Stimulated activated CD4-positive, alpha-beta T cell treated with anti-CD3 and anti-CD28 coated beads, Interleukin-1b, Interleukin-23, amount 100 ng/mL, for 48 hours (primary cell): ENCODE measurements at places on chromosomes 16 and 17.

- peak; percentile 67 for DNase-seq
Measured at GRCh38 chr17:39197380-39198185, at the start of gene CACNB1. Gene CACNB1 (minus strand): TSS chr17:39197669. CDS start chr17:39197495, 174 bp downstream.

DNA sequence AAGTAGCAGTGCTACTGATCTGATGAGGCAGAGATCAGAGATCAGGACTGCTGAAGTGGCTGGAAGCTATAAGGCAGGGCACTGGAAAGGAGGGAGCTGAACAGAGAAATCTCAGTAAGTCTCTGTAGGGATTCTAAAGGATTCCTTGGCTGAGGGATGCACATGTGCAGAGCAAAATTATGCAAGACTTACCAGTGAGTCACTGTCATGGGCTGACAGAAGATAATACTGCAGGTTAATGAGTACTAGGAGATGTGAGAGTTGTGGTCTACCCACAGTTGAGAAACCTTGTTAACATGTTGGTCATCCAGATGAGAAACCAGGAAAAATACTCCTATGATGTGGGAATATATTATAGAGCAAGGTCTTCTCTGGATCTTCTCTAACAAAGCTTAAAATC lies 378.1 kb downstream of the HAPSTR1 start:
- DNase-seq = no peak

DNA sequence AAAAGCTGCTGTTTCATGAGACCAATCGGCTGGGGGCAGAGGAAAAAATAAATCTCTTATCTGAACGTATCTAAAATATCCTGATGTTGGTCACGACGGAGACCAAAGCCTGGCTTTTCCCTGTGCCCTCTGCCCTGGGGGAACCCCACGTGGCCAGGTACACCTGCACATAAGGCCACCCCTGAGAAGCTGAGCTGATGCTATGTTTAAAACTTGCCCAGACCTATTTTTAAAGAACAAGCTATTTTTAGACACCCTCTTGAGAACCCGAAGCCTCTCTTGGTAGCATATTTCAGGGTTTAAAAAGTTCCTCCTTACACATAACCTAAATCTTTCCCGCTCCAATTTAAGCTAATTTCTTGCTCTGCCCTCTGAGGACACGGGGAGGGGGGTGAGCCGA lies 210.4 kb downstream of the GSG1L start:
- DNase-seq = no peak

DNA sequence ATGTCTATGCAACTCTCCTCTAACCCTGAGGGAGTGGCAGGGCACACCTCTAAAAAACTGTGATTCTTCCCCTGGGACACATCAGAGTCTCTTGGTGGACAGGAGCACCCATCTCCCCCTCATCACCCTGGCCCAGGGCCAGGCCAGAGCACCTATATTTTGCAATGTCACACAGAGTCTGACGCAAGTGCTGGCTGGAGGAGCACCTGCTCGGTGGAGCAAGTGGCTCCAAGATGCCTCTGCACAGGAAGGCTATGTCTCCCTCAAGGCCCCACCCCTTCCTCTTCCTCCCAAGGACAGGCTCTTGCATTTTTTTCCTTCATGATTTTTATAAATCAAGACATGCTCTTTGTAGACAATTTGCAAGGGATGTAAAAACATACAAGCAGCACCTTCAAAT lies 13.3 kb downstream of the SNN start:
- no peak for DNase-seq

GRCh38 chr17:16569358-16569712 lies 331 bp upstream of the ZNF287 start:
- DNase-seq = no peak

GRCh38 chr17:27755706-27756466 lies 44.4 kb downstream of the NOS2 start:
- no peak for DNase-seq

DNA sequence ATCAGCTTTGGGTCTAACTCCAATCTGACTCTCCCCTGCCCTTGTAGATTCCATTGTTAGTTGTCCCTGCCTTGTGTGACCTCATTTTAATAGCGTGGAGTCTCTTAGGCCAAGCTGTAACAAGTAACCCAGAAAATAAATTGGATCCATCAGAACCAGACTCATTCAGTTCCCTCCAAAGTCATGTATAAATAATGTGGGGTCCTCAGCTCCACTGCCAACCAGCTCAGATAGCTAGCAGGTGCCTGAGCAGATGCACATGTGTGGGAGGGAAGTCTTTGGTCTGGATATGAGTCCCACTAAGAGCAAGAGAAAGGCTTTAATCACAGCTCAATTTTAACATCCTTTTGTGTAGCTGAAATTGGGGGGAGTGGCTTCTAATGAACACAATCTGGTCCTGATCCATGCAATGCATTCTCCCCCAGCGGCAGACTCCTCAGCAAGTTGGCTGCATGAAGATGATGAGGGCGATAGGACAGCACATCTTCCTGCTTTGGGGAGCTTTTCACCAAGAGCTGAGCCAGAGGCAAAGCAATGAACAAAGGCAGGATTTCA lies 151.6 kb downstream of the ABCC12 start:
- DNase-seq = no peak

DNA sequence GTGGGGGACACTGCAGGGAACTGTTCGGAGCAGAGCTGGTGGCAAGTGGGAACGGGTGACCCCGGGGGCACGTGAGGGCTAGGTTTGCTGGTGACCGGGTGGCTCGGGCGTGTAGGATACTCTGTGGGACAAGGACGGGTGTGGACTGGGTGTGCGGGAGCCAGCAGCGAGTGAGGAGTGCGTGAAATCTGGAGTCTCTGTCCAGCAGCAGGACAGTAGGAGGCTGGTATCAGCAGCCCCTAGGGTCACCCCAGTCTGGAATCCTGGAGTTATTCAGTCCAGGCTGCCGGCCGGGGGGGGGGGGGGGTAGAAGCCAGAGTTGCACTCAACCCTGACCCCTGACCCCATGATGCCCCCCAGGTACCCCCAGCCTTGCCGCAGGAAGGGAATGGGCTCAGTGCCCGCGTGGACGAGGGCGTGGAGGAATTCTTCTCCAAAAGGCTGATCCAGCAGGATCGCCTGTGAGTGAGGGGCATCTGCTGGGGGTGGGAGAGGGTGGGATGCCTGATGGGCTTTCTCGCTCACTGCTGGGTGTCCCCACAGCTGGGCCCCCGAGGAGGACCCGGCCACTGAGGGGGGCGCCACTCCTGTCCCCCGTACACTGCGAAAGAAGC lies 6.2 kb downstream of the ACD start:
- DNase-seq = no peak

DNA sequence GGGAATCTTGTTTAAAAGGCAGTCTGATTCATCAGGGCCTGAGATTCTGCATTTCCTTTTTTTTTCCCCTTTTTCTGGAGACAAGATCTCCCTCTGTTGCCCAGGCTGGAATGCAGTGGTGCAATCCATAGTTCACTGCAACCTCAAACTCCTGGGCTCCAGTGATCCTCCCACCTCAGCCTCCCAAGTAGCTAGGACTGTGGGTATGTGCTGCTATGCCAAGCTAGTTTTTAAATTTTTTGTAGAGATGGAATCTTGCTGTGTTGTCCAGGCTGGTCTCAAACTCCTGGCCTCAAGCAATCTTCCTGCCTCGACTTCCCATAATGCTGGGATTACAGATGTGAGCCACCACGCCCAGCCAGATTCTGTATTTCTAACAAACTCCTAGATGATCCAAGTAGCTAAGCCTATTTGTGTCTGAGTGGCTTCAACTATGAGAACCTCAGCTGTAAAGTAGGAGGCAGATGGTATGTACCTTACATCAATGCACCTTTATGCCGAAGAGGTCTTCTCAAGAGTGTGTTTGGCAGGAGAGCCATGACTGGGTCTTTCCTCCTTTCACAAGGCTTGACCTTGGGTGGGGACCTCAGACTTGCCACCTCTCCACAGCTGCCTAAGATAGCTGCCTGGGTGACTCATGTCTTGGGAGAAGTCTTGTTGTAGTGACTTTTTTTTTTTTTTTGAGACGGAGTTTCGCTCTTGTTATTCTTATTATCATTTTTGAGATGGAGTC lies 10.9 kb downstream of the LDAF1 start:
- DNase-seq = no peak

DNA sequence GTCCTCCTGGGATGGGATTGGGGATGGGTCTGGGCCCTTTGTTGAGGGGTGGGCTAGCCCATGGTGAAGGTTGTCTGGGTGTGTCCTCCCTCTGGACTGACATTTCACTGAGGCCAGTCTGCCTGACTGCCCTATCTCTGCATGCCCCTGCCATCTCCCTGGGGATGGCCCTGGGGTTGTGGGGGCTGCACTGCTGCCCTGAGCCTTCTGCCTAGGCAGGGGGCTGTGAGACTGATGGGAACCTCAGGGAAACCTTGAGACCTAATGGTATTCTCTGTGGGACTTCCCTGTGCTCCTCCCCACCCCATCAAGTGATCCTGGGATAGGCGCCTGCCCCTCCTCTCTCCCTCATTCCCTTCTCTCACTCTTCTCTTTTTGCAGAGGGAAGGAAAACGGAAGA lies 19.9 kb downstream of the RAI1 start:
- no peak for DNase-seq

DNA sequence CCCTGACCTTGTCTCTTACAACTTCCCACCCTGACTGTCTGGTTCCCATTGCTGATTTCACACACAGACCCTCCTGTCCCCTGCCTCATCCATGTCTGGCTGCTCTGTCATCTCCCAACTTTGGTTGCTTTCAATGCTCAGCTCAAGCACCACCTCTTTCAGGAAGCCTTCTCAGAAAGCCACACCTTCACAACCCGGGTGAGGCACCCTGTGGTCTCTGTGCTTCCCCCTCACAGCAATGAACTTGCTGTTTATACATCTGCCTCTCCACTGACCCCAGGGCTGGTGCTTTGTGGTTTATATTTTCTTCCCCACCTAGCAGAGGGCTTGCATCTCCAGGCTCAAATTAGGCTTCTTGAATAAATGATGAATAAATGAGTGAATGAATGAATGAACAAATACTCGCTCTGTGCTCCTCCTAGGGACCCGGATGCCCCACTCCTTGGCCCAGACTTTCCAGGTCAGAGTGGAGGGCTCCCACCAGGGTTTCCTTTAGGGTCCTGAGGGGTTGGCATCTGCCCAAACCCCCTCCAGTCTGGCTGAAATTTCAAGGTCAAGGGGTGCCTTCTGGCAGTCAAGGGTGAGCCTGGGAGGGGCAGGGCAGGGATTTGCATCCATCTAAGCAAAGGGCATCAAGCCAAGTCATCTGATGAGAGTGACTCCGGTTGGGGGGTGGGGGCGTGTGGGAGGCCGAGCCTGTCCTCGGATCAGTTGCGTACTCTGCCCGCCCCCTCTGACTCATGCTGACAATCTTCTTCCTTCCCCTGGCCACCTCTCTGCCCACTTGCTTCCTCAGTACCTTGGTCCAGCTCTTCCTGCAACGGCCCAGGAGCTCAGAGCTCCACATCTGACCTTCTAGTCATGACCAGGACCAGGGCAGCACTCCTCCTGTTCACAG lies at the start of gene ITGAX:
Gene ITGAX (plus strand): TSS at position 783 of the 898 bp plus-strand sequence. CDS start 79 bp downstream, at position 862.
- DNase-seq = peak; percentile 85

DNA sequence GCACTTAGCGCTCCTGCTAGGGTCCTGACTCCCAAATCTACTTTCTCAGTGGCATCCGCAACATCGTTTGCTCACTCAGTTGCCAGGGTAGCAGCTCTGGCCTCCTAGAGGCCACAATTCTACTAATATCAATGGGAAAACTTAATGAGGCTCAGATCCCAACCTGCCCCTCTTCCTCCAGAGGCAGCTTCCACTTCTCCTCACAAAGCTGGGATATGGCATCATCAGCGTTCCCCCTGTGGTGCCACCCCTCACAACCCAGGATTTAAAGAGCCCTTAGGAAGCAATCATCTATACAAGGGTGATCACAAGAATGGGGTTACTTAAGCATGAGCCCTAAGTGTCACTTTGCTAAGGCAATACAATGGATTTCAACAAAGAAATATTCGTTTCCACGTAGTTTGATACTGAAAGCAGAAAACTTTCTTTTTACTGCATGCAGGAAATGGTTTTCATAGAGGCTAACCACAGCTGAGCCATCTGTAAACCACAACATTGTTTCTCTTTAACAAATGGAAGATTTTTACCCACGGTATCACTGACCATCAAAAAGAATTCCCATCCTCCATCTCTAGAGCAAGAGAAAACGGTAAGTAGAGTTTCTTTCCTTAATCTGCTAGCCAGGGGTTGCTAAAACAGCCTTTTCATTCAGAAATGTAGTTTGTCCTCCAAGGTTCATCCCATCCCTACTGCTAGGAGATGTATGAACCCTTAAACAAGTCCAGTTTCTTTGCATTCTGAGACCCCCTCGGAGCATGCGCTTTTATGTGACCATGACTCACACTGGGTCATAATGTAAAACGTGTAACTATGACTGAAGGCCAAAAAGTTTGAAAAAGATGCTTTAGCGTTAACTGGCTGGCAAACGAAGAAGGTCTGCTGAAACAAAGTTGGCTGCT lies 68.3 kb upstream of the BCAR1 start:
- no peak for DNase-seq

- DNase-seq = no peak
Measured at GRCh38 chr17:5888811-5889210, 181.4 kb upstream of the WSCD1 start.

GRCh38 chr17:21371511-21372081 lies 4.6 kb upstream of the KCNJ12 start:
- no peak for DNase-seq

DNA sequence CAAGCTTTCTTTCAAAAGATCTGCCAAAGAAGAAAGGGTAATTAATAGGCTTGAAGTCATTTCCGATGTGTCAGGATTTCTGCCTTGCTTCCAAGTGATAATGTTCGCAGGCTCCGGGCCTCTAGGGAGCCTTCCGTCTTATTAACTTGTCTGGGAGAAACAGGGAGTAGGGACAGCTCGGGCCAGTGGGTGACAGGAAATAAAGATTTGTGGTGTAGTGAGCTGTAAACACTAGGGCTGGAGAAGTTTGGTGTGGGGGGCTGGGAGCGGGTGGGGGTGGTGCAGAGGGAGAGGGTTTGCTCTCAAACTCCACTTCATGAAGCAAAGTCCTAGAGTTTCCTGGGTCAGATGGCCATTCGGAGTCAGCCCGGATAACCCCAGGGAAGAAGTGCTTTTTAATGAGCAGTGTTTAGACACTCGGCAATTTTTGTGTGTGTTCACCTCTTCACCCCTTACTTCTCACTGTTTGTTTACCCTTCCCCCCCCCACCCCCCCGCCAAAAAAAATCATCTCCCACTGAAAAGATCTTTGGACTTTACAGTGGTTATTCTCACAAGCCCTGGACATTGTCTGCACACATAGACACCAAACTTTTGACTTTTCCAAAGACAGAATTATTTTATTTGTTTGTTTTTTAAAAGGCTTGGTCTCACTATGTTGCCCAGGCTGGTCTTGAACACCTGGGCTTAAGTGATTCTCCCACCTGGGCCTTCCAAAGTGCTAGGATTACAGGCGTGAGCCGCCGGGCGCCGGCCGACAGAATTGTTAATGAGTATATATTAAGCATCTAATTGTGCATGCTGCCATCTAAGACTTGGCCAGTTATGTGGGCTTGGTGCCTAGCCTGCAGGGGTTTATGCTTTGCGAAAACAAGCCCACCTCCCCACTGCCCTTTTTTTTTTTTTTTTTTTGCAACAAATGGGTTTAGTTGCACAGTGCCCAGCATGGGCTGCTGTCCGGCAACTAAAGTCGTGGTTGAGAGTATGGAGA lies 196.4 kb downstream of the CCDC182 start:
- DNase-seq = no peak

DNA sequence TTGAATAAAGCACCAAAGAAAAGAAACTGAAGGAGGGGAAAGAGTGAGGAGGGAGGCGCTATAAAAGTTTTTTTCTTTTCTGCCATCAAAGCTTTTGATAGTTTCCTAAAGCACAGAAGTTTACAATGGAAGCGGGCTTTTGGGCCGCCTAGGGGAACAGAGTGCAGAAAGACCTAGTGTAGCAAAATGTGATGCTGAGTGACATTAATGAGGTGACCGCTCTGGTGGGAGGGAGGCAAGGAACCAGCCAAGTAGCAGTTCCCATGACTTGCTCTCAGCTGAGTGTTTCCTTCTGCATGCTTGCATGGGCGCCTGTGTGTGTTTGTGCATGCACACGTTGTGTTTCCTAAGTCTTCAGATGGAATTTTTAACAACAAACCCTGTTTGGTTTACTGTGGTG lies 15.5 kb downstream of the MSI2 start:
- DNase-seq = no peak
